Cardiac ventricle fibroblast (primary cell): ENCODE measurements at places on chromosomes 11 and 22. TPM values are rescaled to one million over a fixed set of nuclear protein-coding genes. Genes with fewer than 3 reads are reported as not detected.

A4GALT gene
- 33.6 and 34.8 TPM in 2 replicates for total RNA-seq

CTTN gene
- total RNA-seq = 194 and 331 TPM in 2 replicates

ART1 gene
- total RNA-seq = not detected in 2 replicates

CCDC73 gene
- not detected in 2 replicates for total RNA-seq

TRIM48 gene
- total RNA-seq = not detected in 2 replicates

MMP26 gene
- not detected in 2 replicates for total RNA-seq

TEX54 gene
- total RNA-seq = not detected in 2 replicates

ALDH3B1 gene
- total RNA-seq = 18.2 and 25.0 TPM in 2 replicates

UNC93B1 gene
- total RNA-seq = 26.9 and 31.6 TPM in 2 replicates

HOATZ gene
- not detected in 2 replicates for total RNA-seq

TBX10 gene
- not detected in 2 replicates for total RNA-seq

DDTL gene
- 0.87 TPM in 1 of 2 replicates, not detected in the other for total RNA-seq

C11orf86 gene
- total RNA-seq = not detected in 2 replicates

GP1BB gene
- 2.5 and 4.2 TPM in 2 replicates for total RNA-seq

BIK gene
- not detected in 2 replicates for total RNA-seq

YPEL4 gene
- total RNA-seq = 2.5 and 3.2 TPM in 2 replicates

CTSW gene
- total RNA-seq = 2.4 TPM in 1 of 2 replicates, not detected in the other

SPON1 gene
- 109 and 117 TPM in 2 replicates for total RNA-seq

INS gene
- not detected in 2 replicates for total RNA-seq

HIPK3 gene
- 63.6 and 95.8 TPM in 2 replicates for total RNA-seq

CRYBB3 gene
- not detected in 2 replicates for total RNA-seq

ZFP91 gene
- total RNA-seq = 24.7 and 28.1 TPM in 2 replicates

SCGB2A2 gene
- total RNA-seq = not detected in 2 replicates

ACTN3 gene
- 0.06 TPM in 1 of 2 replicates, not detected in the other for total RNA-seq

UBQLN3 gene
- 0.24 TPM in 1 of 2 replicates, not detected in the other for total RNA-seq

DENND5A gene
- 55.0 and 55.3 TPM in 2 replicates for total RNA-seq

DRD4 gene
- not detected in 2 replicates for total RNA-seq

UPK3A gene
- not detected in 2 replicates for total RNA-seq

IGLL5 gene
- not detected in 2 replicates for total RNA-seq

KRTAP5-8 gene
- total RNA-seq = not detected in 2 replicates

MIAT gene
- total RNA-seq = 0.06 and 0.10 TPM in 2 replicates

FOLR3 gene
- not detected in 2 replicates for total RNA-seq

OR51B2 gene
- not detected in 2 replicates for total RNA-seq

GPHA2 gene
- not detected in 2 replicates for total RNA-seq

RPS25 gene
- total RNA-seq = 2,131 and 3,333 TPM in 2 replicates

APOL4 gene
- 4.3 and 5.1 TPM in 2 replicates for total RNA-seq

TUBA8 gene
- total RNA-seq = 0.12 and 0.29 TPM in 2 replicates

MYOD1 gene
- total RNA-seq = not detected in 2 replicates

ACRV1 gene
- total RNA-seq = not detected in 2 replicates

SFI1 gene
- total RNA-seq = 4.2 and 5.7 TPM in 2 replicates

CARD18 gene
- total RNA-seq = not detected in 2 replicates

PATE3 gene
- total RNA-seq = not detected in 2 replicates

TESMIN gene
- total RNA-seq = 0.10 TPM in 1 of 2 replicates, not detected in the other

SLC29A2 gene
- 0.20 TPM in 1 of 2 replicates, not detected in the other for total RNA-seq
